Naive thymus-derived CD4-positive, alpha-beta T cell (primary cell): ENCODE measurements at places on chromosomes 1 and 21.

DNA sequence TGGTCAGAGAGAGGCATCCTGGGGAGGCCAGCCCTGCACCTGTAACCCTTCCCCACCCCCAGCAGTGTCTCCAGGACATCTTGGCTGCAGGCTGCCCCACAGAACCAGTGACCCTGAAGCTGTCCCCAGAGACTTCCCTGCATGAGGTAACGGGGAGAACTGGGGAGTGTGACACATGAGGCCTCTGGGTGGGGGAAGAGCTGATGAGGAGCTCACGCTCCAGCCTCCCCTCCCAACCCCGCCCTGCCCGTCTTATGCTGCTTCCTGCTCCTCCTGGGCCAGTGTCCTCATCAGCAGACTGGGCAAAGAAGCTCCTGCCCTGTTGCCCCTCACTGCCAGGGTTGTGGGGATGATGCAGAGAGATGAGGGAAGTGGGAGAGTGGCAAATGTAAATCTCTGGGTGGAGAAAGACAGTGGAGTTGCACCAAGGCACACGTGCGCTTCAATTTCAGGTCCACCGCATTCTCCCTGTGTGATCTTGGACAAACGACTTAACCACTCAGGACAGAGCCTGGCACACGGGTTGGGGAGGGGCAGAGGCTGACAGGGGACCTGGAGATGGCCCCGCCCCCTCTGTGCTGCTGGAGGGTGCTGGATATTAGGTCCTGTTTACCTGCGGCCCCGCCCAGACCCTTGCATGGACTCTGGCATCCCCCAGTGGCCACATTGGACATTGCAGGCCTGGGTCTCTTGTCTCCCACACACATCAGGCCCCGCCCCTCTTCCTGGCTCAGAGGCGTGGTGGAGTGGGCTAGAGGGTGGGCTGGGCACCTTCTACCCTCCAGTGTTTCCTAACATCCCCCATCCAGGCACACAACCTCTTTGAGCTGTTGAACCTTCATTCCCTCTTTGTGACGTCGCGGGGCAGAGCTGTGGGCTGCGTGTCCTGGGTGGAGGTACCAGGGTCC lies 12.3 kb downstream of the CLCNKB start:
- peak; percentile 71 for DNase-seq

DNA sequence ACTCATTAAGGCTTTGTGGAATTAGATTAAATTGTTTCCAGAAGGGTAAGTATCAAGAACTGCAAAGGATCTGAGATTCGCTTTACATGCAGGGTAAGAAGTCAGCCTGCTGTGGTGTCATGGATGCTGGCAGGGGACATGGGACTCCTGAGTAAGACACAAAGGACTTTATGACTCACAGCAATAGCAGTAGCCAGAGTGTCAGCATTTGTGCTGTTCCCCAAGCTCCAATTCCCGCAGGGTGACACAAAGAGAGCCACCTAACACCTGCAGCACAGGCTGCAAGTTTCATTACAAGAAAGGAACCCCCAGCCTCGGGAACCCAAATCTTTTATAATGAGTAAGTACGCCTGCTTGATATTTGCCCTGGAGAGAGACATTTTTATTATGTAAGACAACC lies 298.1 kb upstream of the POU3F1 start:
- DNase-seq = no peak

GRCh38 chr1:232627171-232627570 lies 2.8 kb downstream of the SIPA1L2 start:
- no peak for DNase-seq

GRCh38 chr1:70509996-70510876 lies 99.2 kb downstream of the CTH start:
- DNase-seq = peak; percentile 25

GRCh38 chr1:85628791-85629531 lies 48.4 kb downstream of the CCN1 start:
- no peak for DNase-seq

GRCh38 chr1:46583494-46583893 lies 20.6 kb downstream of the MKNK1 start:
- no peak for DNase-seq

GRCh38 chr1:172360511-172360910 lies 60.0 kb upstream of the C1orf105 start:
- DNase-seq = no peak

- DNase-seq = no peak
These were observed 183.6 kb downstream of the S1PR1 start for GRCh38 chr1:101420406-101420805.

DNA sequence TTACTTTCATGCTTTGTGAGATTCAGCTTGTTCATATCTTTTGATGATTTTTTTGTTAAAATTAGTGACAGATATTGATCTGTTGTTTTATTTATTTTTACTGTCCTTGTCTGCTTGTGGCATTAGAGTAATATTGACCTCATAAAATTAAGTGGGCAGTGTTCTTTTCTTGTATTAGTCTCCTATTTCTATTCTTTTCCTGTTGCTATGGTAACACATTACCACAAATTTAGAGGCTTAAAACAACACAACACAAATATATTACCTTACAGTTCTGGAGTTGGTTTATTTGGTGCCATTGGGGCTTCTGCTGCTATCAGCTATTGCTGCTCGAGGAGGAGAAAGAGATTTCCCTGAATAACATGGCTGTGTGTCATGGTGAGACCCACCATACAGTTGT lies 135.7 kb downstream of the C1orf94 start:
- DNase-seq = no peak

DNA sequence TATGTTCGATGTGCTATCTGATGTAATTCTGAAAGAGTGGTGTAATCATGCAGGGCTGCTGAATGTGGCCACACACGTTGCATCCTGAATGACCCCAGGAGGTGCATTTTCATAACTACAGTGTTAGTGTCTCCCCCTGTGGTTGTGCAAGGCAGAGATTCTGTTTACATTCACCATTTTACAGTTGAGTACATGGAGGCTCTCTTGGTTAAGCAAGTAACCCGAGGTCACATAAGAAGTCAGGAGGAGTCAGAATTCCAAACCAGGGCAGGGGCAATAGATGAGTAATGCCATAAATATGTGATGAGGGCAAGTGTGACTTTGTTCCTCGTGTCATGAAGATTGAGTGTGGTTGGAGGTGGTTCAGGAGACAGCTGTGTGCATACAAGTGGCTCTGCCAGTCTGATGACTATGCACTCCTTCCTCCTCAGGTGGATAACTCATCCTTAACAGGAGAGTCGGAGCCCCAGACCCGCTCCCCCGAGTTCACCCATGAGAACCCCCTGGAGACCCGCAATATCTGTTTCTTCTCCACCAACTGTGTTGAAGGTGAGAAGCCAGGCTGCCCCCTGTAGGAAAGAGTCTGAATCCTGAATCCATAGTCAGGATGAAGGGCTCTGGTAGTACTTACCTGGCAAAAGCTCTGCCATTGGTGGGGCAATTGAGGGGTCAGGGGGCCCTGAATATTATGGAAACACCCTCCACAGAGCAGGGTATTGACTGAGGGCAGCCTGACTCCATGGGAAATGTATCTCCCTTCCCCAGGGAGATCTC lies 9.3 kb downstream of the ATP1A2 start:
- DNase-seq = no peak

DNA sequence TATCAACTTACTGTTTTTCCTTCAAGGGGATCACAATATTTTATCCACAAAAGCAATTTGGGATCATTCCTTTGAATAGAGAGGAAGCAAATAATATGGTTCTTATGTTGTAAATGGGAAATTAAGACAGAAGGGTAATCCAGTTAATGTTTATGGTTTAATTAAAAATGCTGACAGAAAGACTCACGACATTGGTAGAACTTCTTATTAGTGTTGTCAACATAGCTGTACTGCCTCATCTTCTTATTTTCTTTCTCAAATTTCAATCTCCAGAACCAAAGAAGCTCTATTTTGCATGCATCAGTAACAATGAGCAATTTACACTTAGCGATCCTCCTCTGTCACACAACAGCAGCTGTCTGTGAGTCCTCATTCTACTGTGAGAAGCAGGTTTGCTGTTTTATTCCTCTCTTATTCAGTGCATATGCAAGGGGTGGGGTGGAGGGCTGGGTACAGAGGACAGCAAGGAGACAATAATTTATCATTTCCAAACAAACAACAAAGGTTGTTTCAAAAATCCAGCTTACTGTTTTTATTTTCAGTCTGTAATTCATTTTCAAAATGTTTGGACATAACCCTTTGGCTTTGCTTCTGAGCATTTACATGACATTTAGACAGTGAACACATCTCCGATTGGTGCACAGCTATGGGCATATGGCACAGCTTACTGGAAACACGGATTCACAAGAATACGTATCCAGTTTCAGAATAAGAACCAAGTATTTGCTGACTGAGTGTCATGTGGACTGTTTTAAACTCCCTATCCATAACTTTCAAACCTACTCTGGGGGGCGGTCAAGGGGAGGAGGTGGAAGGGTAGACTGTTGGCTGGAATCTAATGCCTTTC lies 335.9 kb downstream of the RGS7 start:
- DNase-seq = no peak

DNA sequence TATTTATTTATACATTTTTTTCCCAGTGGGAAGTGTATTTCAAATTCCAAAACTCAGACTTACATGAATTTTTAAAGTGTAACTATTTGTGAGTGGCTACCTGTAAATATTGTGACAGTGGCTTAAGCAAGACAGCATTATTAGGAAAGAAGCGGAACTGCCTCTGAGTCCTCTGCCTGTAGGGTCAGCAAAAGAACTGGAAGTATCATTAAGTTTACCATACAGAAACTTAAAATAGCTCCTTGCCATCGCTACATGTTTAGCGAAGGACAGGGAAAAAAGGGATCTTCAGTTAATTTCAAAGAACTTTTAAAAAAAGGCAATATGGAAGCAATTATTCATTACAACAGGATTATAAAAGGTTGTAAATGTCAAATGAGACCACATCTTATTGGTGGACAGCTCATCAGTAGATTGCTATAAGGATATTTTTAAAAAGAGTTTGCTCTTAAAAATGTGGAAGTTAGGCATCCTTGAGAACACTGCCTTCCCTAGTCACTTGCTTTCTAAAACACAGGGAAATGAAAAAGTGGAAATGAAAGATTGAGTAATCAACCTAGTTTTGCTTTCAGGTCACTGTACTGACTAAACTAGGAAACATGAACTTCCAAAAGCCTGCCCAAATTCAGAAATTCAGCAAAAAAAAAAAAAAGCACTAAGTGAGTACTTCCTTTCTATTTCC lies 39.2 kb downstream of the NSL1 start:
- no peak for DNase-seq

GRCh38 chr21:16363100-16363499 lies 633.3 kb downstream of the USP25 start:
- no peak for DNase-seq

GRCh38 chr1:74010206-74010605 lies 187.8 kb downstream of the LRRIQ3 start:
- DNase-seq = no peak

DNA sequence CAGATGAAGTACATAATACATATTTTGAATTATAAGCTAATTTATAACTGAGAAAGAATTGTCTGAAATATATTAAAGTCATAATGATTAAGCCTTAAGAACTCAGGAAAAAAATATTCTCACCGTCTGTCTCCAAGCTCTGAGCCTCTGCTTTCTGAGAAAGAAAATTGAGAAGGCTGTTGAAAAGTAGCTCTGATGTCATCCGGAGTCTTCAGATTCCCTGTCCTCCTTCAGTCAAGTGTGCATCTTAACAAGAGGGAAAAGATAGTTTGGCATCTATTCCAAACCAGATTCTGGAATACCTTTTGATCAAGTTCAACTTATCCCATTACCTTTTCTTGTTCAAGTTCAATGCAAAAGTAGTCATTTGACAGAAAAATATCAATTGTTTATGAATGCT lies 50.6 kb downstream of the NRIP1 start:
- no peak for DNase-seq

- DNase-seq = no peak
These were observed 111.9 kb upstream of the C21orf91 start for GRCh38 chr21:17931080-17931479.

- DNase-seq = no peak
These were observed 4.5 kb downstream of the PAFAH2 start for GRCh38 chr1:25993197-25993951.
